ENCODE measurements at places on chromosomes 3 and 15. TPM values are rescaled to one million over a fixed set of nuclear protein-coding genes. Genes with fewer than 3 reads are reported as not detected.

Gene DHFR2
- total RNA-seq = 7.9 TPM

Gene AHSG
- not detected for total RNA-seq

Gene STT3B
- total RNA-seq = 88.9 TPM

Gene FBXL22
- 0.43 TPM for total RNA-seq

Gene IRAK2
- total RNA-seq = 10.1 TPM

Gene HCLS1
- 289 TPM for total RNA-seq

Gene TUBGCP5
- total RNA-seq = 18.7 TPM

Gene GATM
- 1.7 TPM for total RNA-seq

Gene TLR9
- 0.93 TPM for total RNA-seq

GRCh38 chr3:101898752-101899169 is 49.4 kb downstream of the NFKBIZ start:
- ATAC-seq = no peak

DNA sequence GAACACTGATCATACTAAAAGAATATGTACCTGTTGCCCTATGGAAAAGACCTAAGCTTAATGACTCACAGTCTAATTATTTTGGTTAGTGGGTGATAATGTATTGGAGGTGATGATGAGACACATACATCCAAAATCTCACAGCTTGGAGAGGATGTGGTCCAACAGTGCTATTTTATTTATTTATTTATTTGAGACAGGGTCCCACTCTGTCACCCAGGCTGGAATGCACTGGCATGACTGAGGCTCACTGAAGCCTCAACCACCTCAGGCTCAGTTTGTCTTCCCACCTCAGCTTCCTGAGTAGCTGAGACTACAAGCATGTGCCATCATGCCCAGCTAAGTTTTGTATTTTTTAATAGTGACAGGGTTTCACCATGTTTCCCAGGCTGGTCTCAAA is 35.0 kb downstream of the LPP start:
- peak; percentile 15 for ATAC-seq

GRCh38 chr3:147191795-147192385 is 214.5 kb downstream of the ZIC4 start:
- no peak for ATAC-seq

DNA sequence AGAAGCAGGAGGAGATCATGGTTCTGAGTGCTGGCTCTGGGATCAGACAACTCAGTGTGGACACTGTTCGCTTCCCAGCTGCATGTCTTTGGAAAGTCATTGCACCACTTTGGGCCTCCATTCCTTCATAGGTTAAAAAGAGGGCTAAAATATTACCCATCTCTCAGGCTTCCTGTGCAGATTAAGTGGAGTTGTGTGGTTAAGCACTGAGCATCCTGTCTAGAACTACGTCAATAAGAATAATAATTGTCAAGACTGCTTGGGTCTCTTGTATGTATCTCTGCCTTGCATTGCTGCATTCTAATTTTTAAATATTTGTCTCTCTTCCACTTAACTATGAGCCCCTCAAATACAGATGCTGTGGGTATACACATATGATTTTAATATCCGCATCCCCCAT is 22.3 kb downstream of the CFAP161 start:
- no peak for ATAC-seq

- ATAC-seq = no peak
Observed at GRCh38 chr15:51267051-51267702, 71.2 kb downstream of the CYP19A1 start.

DNA sequence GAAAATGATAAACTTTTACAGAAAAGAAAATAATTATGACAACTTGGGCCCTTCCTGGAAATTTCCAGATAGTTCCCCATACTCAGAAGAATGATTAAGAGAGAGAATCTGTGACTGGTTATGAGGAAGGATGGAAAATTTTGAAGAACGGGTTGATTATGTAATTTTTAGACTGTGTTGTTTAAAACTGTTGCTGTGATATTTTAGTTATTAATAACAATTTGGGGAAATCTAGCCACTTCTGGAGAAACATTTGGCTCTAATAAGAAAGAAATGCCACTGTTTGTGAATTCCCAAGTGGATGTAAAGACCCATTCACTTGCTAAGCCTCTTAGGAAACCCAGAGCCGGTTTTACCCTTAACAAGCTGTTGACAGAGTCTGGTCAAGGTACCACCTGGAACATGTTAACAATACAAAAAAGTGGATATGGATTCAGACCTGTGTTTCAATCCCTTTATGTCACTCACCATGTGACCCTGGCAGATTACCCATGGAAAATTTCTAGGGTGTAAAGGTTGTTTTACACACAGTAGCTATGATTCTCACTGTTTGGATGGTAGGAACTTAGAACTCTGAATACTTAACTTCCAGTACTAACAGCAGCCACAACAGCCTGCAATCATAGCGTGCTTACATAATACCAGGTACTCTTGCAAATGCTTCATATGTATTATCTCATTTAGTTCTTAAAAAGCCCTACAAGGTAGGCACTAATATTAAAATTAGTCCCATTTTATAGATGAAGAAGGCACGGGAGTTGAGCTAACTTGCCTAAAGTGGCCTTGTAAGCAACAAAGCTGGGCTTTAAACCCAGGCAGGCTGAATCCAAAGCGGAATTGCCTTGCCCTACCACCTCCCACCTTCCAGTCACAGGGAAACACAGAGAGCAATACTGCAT is 32.0 kb downstream of the ZBTB38 start:
- peak; percentile 5 for ATAC-seq

DNA sequence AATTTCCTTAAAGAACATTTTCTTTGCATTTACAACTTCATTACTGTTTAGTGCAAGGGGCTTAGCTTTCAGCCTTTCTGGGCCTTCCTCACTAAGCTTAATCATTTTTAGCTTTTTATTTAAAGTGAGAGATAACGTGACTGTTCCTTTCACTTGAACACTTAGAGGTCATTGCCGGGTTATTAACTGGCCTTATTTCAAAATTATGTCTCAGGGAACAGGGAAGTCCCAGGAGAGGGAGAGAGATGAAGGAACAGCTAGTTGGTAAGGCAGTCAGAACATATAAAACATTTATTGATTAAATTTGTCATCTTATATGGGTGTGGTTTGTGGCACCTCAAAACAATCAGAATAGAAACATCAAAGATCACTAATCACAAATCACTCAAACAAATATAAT is 268.7 kb downstream of the TIGIT start:
- no peak for ATAC-seq

DNA sequence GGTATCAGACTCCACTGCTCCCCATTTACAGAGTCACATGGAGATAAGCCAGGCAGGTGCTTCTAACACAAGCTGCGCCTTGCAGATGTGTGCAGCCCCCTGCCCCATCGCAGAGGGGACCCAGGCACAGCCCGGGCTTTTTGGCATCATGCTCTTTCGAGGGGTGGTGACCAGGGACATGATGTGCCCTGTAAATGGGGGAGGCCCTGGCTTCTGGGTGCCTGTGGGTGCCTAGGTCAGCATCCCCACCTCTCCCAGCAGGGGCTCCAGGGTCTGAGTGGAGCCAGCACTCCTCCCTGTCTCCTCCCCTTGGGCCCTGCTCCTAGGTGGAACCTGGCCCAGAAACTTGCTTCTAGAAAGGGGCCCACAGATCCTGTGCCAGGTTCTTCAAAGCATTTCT is 15.2 kb downstream of the TRPM1 start:
- ATAC-seq = no peak

DNA sequence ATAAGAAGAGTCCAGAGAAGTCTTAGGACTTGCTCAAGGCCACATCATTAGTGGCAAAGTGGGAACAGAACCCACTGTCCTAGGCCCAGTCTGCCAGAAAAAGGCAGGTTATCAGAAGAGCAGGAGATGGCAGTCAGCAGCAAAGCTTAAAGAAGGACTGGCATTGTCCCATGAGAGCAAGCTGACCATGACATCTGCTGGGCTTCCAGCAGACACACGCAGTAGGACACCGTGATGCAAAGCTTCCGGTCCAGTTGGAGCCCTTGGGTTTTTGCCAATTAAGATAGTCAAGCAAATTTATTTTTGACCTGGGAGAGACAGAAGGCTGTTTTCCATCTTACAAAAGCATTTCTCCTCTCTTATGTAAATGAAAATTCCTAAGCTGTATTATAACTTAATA is 42.1 kb downstream of the ZBTB38 start:
- ATAC-seq = no peak

GRCh38 chr3:116165135-116165534 is 280.2 kb downstream of the LSAMP start:
- ATAC-seq = no peak

DNA sequence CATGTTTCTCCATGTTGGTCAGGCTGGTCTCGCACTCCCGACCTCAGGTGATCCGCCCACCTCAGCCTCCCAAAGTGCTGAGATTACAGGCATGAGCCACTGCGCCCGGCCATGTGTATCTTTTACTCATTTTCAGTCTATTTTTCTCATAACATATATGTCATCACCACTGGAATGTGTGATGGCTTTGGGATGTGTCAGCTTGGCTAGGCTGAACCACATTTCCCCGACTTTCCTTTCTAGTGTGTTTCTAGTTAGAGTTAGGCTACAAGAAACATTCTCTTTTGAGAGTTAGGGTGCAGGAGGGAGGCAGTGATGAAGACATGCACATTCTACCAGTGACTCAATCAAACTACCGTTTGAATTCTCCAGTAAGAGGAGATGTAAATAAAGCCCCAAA is 444.9 kb upstream of the THBS1 start:
- ATAC-seq = no peak

DNA sequence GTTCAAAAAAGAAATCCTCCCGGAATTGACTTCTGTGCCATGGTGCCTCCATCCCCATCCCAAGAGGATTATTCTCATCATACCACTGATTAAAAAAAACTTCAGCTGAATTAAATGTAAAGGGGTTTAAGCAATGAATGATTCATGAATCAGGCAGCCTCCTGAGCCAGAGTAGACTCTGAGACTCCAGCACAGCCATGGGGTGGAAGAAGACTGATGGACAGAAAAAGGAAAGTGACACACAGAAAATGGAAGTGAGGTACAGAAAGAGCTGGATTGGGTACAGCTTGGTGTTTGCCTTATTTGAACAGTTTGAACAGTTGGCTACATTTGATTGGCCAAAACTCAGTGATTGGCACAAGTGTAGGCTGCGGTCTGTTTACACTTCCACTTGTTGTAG is 224.8 kb upstream of the ATP10A start:
- ATAC-seq = no peak

DNA sequence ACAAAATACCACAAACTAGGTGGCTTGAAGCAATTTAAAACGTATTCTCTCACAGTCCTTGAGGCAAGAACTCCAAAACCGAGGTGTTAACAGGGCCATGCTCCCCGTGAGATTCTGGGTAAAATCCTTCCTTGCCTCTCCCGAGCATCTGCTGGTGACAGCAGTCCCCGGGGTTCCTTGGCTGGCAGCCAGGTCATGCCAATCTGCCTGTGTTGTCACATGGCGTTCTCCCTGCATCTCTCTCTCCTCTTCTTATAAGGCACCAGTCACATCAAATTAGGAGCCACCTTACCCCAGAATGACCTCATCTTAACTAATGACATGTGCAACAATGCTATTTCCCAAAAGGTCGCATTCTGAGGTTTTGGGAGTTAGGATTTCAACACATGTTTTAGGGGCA is 26.3 kb upstream of the LRRN1 start:
- ATAC-seq = no peak

DNA sequence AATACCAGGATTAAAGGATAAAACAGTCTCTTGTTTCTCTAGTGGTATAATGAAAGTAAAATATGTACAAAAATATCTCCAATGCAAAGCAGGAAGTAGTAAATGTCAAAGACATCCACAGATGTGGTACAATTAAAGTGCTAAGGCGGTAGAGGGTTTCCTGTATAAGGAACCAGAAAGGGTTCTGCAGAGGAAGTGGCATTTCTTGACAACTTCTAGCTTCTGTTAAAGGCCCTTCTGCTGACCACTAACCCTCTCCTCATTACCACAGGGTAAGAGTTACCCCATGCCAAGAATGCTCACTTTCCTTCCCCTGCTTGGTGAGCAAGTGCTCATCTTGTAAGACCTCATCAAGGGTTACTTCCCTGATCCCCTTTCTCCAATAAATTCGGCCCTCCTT is 883.6 kb upstream of the NR2F2 start:
- ATAC-seq = peak; percentile 62

- no peak for ATAC-seq
Observed at GRCh38 chr3:6878731-6879130, 17.8 kb downstream of the GRM7 start.

GRCh38 chr15:59436774-59437141 is 1.2 kb upstream of the FAM81A start:
- no peak for ATAC-seq

DNA sequence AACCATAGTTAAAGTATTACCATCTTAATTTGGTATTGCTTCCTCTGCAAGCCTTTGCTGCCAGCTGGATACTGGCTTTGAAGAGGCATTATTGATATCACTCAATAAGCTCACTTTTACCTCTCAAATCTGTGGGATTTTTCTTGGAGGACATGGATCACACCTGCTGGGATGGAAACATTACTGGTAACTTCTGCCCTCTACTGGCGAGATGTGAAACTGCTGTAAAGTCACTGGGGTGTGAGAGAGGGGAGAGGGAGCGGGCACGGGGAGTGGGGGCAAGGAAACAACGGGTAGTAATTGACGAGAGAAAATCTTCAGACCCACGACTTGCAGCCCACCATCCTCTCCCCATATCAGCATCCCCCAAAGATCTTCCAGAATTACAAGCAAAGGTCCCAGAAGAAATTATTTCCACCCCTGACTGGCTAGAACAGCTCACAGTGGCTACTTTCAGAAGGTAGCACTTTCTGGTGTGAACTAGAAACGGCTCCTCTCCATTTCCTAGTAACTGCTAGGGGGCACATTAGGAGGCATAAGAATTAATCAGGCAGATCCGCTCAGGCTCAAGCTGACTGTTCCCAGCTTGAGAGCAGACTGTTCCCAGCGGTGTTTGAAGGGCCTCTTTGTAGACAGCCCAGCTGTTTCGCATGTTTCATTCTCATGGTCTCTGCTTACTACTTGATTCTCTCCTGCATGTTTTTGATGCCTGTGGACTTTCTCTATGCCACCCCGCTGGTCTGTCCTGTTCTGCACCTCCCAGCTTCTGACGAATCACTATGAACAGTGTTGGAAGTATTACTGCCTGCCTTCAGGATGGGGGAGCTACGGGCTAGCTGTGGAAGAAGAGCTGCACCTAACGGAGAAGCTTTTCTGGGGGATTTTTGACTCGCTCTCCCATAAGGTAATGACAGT is 230.4 kb upstream of the CHRM5 start:
- no peak for ATAC-seq

GRCh38 chr3:28347374-28348264 is 902 bp upstream of the ZCWPW2 start:
- ATAC-seq = peak; percentile 25

DNA sequence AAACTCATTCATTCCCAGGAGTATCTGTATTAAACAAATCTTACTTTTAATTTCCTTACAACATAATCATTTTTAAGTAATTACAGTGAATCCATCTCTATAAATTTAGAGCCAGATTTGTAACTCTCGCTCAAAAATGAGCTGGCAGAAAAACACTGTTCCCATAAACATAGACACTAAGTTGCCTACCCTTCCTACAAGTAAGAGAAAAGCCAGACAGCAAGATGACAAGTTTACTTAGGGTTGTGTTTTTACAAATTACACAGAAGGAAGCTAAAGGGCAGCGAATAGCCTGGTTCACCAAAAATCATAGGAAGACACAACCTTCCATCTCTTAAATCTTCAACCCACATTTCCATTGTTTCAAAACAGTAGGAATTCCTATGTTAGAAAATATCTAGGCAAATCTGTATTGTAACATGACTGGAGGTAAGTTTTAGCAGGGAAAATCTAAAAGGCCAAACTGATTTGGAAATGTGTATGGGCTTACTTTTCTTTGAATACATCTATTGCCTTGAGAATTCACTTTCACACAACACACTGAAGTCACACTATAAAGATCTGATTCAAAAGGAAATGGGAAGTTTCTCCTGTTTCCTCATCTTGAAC is 21.7 kb downstream of the HERC1 start:
- no peak for ATAC-seq

GRCh38 chr3:11363715-11364114 is 91.5 kb downstream of the ATG7 start:
- ATAC-seq = peak; percentile 91
